ENCODE measurements at places on chromosomes 1 and 21. TPM values are rescaled to one million over a fixed set of nuclear protein-coding genes. Genes with fewer than 3 reads are reported as not detected.

LEMD1 gene
- not detected for polyA plus RNA-seq

PRKAA2 gene
- 12.6 TPM for polyA plus RNA-seq

TEX38 gene
- not detected for polyA plus RNA-seq

NASP gene
- 34.7 TPM for polyA plus RNA-seq

FNDC5 gene
- 214 TPM for polyA plus RNA-seq

HLX gene
- polyA plus RNA-seq, result not detected

CR1L gene
- polyA plus RNA-seq, result not detected

PRRX1 gene
- polyA plus RNA-seq, result 2.3 TPM

FAM72D gene
- polyA plus RNA-seq, result 0.88 TPM

SAMD11 gene
- polyA plus RNA-seq, result 0.13 TPM

CYP4Z1 gene
- polyA plus RNA-seq, result 4.8 TPM

AMY2B gene
- polyA plus RNA-seq, result 21.5 TPM

LHX8 gene
- polyA plus RNA-seq, result not detected

RAB13 gene
- 2.4 TPM for polyA plus RNA-seq
